ENCODE measurements at places on chromosomes 5 and 9. TPM values are rescaled to one million over a fixed set of nuclear protein-coding genes. Genes with fewer than 3 reads are reported as not detected.

Gene IFNA21
- total RNA-seq = not detected

GRCh38 chr5:131211669-131212068 lies 40.9 kb downstream of the LYRM7 start:
- no peak for DNase-seq

Gene SLC45A2
- total RNA-seq = 2.0 TPM

DNA sequence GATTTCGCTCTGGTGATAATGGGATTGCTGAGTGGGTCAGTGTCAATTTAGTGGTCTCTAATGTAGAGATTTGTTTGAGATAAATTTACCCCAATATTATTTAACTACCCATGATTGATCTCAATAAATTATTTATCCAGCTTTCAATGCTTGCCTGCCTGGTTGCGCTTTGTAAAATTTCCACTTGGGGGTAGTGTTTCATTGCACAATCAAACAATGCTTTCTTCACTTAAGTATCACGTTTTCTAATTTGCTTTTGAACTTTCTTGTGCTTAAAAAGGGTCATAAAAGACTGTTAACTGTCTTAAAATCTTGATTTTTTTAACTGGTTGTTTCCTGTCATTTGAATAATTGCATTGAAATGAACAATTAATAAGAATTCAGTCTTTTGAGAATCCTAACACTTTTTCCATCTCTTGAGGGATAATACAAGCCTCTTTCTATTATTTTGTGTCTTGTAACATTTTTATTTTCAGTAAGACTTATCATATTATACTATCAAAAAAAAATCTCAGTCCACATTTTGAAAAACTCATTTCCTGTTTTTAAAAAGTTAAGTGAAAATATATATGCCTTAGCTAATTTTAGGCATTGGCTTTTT lies 18.7 kb downstream of the HSD17B4 start:
- peak; percentile 26 for DNase-seq
